Lung microvascular endothelial cell (primary cell): ENCODE measurements at places on chromosomes 5 and 9.

DNA sequence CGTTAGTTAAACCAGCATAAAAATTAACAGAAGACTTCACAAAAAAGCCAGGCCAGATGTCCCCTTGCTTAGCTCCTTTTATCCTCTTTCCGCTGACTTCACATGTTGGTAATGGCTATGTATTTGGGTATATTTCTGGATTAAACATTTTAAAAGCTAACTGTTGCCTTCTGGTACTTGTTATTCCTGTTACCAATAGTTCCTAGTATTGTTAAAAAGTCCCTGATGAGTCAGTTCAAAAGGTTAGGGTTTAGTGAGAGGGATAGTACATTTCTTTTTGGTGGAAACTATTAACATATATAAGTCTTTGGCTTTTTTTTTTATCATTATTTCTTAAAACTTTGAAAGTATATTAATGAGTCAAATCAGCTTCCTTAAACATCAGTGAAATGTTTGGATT, 103.2 kb upstream of the ELL2 start:
- no peak for DNase-seq

GRCh38 chr5:6358434-6358820, 19.9 kb downstream of the MED10 start:
- DNase-seq: no peak

DNA sequence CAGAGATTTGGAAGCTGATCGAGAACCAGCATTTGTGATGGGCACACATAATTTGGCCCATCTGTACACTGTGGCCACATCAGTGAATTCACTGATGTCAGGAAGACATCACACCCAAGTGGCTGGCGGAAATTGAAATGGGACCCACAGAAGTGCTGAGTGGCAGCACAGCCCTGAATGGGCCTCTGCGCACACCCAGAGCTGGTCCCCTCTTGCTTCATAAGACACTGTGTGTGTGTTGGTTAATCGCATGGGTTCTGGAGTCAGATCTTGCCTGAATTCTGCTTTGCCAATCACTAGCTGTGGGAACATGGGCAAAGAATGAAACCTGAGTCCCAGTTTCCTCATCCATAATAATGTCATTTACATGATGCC, 72.2 kb downstream of the PCSK5 start:
- DNase-seq: no peak

DNA sequence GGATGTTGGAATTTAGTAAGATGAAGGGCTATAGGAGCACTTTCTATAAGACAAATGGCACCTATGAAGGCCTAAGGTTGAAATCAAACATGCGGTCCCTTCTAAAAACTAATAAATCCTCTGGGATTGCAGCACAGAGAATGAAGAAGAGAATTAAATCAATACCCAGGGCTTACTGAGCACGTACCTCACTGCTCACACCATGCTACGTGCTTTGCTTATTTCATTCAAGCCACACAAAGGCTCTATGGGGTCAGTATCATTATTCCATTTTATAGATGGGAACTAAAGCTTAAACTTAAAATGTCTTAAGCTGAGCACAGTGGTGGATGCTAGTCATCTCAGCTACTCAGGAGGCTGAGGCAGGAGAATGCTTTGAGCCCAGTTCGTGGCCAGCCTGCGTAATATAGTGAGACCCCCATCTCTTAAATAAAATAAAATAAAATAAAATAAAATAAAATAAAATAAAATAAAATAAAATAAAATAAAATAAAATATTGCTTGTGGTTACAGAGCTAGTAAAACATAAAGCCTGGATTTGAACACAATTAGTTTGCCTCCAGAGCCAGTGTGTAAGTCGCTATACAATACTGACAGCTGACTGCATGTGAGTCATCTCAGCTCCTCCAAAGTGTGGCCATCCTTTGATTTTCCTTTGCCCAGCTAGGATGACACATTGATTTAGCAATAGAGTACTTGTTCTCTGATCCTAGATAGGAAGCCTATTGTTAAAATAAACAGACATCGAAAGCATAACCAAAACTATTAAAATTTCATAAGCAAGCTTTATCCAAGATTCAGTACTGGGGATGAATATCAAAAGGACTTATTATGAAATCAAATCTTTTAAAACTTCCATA, 20.9 kb upstream of the DPYSL3 start:
- DNase-seq: peak; percentile 42

- DNase-seq: no peak
These were observed 811.2 kb downstream of the BRINP1 start for GRCh38 chr9:118558026-118558425.

DNA sequence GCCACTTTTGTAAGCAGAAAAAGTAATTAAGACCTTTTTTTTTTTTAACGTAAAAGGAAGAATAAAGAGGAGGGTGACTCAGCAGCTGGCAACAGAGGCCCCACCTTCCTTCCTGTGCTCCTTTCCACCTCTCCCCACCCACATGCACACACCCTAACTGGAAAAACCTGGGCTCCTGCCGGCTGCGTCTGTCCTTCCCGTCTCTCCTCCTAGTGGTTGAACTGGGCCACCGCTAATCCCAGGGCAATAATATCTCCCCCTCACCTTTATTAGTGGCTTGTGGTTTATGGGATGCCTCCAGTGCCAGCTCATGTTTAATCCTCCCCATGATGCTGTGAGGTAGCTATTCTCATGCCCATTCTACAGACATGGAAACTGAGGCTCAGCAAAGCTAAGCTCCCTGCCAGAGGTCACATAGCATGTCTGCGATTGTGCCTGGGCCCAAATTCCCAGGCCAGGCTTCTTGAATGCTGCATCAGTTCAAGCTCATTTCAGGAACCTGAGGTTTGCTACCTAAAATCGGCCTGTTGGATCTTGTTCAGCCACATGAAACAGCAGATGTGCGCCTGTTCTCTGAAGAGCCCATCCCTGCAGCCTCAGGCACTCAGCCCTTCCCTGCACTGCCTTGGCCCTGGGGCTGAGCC, 60.9 kb upstream of the IL17B start:
- peak; percentile 61 for DNase-seq

DNA sequence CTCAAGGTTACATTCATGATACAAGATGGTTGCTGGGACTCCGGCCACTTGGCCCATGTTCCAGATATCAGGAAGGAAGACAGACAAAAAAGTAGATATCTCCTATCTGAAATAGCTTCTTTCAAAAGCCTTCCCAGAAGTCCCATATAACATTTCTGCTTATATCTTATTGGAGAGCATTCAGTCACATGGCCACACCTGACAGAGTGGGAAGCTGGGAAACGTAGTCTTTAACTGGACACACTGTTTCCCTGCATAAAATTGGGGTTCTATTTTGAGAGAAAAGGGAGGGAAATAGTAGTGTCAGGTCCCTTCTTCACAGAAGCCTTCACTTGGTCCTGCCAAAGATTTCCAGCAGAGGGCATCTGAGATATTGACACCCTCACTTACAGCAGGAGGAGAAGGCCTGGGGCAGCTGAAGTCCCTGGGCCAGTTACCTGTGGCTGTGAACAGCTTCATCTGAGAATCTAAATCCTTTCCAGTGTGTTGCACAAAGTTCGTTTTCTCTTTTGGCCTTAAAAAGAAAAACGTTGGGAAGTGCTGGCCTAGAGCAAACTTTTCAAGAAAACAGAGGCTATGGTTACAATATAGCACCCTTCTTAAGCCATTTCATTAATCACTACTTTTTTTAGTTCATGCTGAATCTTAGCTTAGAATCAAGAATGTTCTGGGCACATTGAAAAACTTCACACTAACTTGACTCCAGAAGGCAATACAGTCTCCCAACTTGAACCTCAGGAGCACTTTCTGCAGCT, 33.5 kb downstream of the SPEF2 start:
- peak; percentile 60 for DNase-seq

DNA sequence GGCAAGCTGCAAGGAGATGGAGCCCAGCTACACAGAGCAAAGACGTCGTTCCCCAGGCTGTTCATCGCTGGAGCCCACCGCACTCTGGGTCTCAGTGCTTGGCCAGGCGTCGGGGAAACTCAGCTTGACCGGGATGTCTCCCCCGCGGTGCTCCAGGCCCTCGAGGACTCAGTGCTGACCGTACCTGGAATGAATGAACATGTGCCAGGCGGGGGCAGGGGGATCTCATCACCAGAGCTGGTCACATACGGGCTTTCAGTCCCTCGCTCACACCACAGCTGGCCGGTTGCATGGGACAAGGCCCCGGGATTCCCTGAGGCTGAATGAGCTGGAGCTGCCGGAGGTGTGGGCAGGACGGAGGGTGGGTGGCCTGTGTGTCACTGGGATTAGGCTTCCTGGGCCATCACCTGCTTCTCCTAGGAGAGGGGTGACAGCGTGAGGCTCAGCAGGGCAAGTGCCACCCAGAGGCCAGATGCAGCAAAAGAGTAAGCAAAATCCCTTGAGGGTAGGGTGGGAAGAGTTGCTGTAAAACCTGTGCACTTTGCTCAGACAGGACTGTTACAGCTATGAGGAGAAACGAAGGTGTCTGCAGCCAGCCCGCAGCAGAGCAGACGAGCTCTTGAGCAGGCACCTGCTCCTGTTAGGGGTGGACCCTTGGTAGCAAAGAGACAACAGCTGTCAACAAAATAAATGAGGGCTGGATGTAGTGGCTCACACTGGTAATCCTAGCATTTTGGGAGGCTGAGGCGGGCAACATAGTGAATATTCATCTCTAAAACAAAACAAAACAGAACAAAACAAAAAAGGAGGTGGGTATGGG, 70.7 kb upstream of the RAPGEF1 start:
- no peak for DNase-seq

GRCh38 chr9:116643691-116644090, 43.4 kb upstream of the TRIM32 start:
- DNase-seq: no peak

DNA sequence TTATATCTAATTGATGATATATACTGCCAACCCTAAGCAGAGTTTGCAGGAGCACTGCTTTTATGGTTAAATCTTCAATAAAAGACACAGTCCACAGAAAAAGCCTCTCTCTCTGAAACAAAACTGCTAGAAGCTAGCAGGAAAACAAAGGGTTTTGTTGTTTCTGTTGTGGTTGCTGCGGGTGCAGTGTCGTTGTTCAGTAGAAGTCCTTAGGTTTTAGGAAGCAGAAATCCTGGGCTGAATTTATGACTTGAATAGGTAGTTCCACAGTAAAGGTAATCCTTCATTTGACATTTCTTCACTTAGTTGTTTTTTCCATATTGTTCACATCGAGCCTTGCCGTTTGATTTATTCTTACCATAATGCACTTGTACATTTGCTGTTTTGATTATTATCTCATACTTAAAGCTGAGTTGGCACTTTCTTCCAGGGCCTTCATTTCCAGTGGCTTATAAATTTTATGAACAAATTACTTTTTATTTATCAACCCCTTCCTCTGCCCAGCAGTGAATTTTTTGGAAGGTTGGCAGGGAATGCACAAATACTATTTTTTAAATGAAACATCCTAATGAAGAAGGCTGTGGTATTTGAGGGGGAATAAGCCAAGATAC, 209.6 kb upstream of the SLC30A5 start:
- DNase-seq: no peak

DNA sequence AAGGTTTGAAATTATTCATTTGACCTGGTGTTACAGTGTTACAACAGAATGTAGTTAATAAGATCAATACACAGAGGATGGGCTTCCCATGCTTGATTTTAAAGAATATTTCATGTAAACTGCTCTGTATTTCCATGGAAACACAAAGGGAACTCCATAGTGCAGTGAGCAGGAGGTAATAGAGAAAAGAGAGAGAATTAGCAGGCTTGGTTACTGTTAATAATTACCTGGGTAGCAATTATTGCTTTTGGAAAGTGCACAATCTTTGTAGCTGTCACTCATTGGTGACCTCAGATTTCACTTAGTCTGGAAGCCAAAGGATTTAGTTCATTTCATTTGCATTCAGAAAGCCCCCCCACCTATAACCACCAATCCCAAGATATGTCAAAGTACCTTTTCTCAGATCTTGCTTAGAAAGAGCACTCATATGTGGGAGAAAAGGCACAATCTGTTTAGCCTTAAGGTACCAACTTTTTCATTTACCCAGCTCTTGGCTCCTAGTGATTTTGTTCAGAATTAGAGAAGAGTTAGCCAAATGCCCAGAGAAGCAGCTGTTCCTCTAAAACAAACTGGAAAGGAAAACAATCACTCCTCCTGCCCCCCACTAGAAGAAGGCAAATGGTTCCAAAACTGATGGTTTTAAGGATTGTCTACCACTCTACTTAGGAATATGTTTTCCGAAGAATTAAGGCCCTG, 234.5 kb upstream of the SLC24A2 start:
- no peak for DNase-seq

- DNase-seq: no peak
These were observed 16.1 kb upstream of the TSSK1B start for GRCh38 chr5:113450929-113451328.

- DNase-seq: no peak
These were observed 90.3 kb downstream of the NR6A1 start for GRCh38 chr9:124680714-124681390.

- peak; percentile 21 for DNase-seq
These were observed 611 bp downstream of the CIZ1 start for GRCh38 chr9:128190516-128191405.

DNA sequence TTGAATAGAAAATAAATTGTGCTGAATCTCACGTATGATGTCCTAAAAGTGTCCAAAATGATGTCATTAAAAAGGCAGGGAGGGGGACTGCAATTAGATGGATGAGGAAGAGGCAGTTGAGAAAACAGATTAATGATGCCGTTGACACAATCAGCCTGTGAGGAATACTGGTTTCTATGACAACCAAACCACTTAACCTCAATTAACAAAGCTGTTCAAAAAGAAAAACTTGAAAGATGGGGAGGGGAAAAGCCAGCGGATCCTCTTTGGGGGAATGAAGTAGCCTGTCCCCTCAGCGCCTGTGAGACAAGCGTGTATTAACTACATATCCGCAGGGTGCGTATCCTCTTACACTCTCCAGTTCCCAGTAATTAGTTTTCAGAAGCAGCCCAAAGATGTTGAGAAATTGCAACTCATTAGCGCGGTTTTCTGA, 160.7 kb downstream of the TTC39B start:
- no peak for DNase-seq

DNA sequence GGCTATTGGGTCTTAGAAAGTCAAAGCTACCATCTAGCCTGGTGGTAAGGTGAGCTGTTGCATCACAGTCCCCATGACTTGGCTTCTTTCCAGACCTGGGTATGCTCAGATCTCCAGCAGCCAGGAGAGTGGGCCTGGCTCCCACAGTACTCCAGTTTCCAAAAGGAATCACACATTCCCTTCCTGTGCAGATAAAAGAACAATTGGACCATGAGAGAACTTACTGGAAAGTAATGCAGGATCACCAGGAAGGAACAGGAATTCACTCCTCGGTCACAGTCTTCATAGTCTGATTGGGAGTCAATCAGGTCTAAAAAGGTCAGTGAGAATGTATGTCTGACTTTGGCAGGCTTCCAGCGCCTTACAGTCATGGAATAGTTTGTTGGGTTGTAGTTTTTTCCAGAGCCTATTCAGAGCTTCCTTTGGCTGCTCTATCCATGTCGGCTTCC, 47.8 kb upstream of the CD180 start:
- peak; percentile 95 for DNase-seq

DNA sequence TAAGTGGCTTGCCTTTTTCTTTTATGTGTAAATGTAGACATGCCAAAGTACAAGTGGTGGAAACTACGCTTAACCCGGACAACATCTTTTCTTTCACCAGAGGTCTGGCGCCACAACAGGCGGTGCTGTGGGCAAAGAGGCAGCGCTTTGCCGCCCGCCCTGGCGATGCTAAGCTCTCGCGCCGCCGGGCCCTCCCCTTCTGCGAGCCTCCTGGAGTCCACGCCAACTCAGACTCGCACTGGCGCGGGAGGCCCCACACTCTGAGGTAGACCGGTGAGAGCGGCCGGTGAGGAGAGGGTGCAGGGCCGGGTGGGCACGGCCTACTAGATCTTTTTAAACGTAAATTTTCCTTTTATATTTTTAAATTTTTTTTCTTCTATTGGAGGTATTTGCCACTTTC, 2253.1 kb upstream of the C9orf72 start:
- no peak for DNase-seq

GRCh38 chr5:61667525-61668218, 335.6 kb downstream of the ZSWIM6 start:
- no peak for DNase-seq
